WTC11 (cell line): ENCODE measurements at places on chromosomes 6 and 20. TPM values are rescaled to one million over a fixed set of nuclear protein-coding genes. Genes with fewer than 3 reads are reported as not detected.

GRCh38 chr6:25107218-25107617 is 171.5 kb upstream of the RIPOR2 start:
- H3K4me1 ChIP-seq, result peaks cover 10% of the 10 kb centered on the region
- no peaks in the 10 kb centered on the region for H3K36me3 ChIP-seq
- no peak overlapping the region for H3K4me3 ChIP-seq
- no peak for DNase-seq
- H3K27ac ChIP-seq, result no peak overlapping the region

- peaks cover 7% of the 10 kb centered on the region for H3K36me3 ChIP-seq
- H3K27me3 ChIP-seq, result no peaks in the 10 kb centered on the region
- no peaks in the 10 kb centered on the region for H3K4me1 ChIP-seq
- H3K4me3 ChIP-seq, result no peak overlapping the region
These were observed 603.7 kb downstream of the TENT5A start for GRCh38 chr6:81148751-81149150.

Gene TMEM244
- not detected in 3 replicates for total RNA-seq

DNA sequence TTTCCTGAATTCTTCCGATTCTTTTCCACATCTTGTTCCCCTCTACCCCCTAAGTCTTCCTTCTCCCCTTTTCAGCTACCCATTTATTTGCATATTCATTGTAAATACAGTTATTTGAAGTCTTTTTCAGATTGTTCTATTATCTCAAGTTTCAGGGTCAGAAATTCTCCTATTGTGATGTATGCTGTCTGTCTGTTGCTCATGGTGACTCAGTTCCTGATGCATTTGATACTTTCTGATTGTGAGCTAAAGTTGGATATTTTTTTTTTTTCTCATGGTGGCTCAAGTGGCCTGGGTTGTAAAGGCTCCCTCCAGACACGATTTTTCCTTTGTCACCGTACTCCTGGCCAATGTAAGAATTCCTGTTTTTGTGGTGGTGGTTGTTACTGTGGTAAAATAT is 4.9 kb upstream of the PI16 start:
- no peaks in the 10 kb centered on the region for H3K27me3 ChIP-seq
- H3K27ac ChIP-seq, result no peak overlapping the region
- peaks cover 29% of the 10 kb centered on the region for H3K4me1 ChIP-seq
- no peak for DNase-seq

DNA sequence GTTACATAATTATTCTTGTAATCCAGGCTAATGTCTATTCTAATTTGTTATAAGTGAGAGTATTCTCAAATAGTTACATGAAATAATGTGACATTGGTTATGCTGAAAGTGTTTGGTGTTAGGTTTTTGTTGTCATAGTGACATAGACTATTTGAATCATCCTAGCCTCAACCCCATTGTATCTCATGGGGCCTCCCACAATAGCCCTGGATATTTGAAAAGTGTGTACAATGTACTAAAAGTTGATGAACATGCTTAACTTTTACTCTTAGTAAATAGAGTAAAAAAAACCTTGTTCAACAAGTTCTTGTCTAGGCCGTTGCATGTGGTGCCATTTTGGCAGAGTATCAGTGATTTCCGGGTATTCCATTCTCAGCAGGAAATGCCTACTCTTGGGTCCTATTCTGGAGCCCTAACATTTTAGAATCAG is 83.0 kb downstream of the RTN4IP1 start:
- no peak for DNase-seq
- no peak overlapping the region for H3K4me3 ChIP-seq
- H3K27me3 ChIP-seq, result no peaks in the 10 kb centered on the region

DNA sequence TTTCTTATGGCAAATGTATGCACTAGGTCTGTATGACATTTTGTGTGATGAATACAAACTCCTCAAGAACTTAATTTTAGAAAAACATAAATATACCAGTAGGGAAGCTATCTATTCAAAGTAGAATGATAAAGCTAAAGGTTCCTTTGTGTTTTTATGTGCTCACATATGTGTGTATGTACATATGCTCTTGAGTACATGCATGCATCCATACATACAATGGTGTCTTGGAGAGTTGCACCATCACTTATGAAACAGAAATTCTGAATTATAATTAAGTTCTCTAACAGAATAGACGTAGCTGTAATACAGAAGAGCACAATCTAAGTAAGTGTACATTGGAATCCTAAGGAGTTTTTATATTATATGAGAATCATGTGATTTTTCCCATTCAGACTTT is 2.3 kb downstream of the NKAIN2 start:
- H3K4me1 ChIP-seq, result peaks cover 9% of the 10 kb centered on the region
- no peak for DNase-seq
- H3K27me3 ChIP-seq, result peaks cover 64% of the 10 kb centered on the region
- H3K4me3 ChIP-seq, result no peak overlapping the region
- no peaks in the 10 kb centered on the region for H3K36me3 ChIP-seq

- DNase-seq, result no peak
- H3K4me1 ChIP-seq, result peaks cover 78% of the 10 kb centered on the region
- H3K27me3 ChIP-seq, result peaks cover 9% of the 10 kb centered on the region
- no peak overlapping the region for H3K4me3 ChIP-seq
- peak overlapping the region; percentile 94 for H3K27ac ChIP-seq
These were observed 5.4 kb downstream of the ADA start for GRCh38 chr20:44646023-44646640.

GRCh38 chr6:114419175-114419574 is 76.4 kb upstream of the HS3ST5 start:
- H3K4me1 ChIP-seq, result peaks cover 81% of the 10 kb centered on the region
- peak overlapping the region; percentile 84 for H3K27ac ChIP-seq
- H3K36me3 ChIP-seq, result peaks cover 55% of the 10 kb centered on the region
- H3K27me3 ChIP-seq, result no peaks in the 10 kb centered on the region
- peak overlapping the region; percentile 93; the same call in 1 of the 2 replicates for H3K4me3 ChIP-seq
